Activated T-helper 2 cell treated with anti-CD3 and anti-CD28 coated beads, Interferon-gamma antibody, Interleukin-2, Interleukin-4, amounts not matched to agents 10 μg/mL and 5 μg/mL and 100 μg/mL, durations not matched to agents 14 hours and 24 hours and 36 hours (primary cell): ENCODE measurements at places on chromosomes 13 and 19.

DNA sequence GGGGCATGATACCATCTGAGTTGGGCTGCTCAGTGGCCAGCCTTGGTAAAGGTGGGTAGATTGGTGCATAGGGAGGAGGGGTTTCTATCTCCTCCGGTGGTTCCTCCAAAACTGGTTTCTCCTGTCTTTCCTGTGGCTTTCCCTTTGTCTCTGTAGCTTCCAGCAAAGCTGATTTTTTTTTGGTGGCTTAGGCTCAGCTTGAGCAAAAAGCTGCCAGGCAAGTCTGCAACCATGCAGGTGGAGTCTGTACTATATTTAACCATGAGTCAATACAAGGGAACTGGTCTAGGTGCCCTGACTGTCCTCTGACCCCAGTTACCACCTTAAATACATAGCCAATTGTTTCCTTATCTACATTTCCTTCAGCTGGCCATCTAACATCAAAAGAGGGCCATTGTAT lies 64.0 kb upstream of the ZNF681 start:
- no peaks in the 10 kb centered on the region for H3K36me3 ChIP-seq
- H3K4me1 ChIP-seq, result no peaks in the 10 kb centered on the region
- DNase-seq, result no peak
- H3K4me3 ChIP-seq, result no peak overlapping the region
- no peak overlapping the region for H3K27ac ChIP-seq

DNA sequence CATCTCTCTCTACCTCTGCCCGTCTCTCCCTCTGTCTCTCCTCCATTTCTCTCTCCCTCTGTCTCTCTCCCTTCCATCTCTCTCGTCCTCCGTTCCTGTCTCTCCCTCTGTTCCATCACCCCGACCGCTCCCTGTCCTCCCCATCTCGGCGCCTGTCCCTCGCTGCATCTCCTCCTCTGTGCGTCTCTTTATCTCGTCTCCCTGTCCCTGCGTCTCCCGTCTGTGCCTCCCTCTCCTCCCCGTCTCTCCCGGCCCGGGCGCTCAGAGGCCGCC lies 4.6 kb downstream of the GRIN2D start:
- peaks cover 38% of the 10 kb centered on the region for H3K27me3 ChIP-seq
- H3K4me1 ChIP-seq, result peaks cover 26% of the 10 kb centered on the region
- H3K36me3 ChIP-seq, result no peaks in the 10 kb centered on the region

- no peak for DNase-seq
- H3K27ac ChIP-seq, result no peak overlapping the region
- H3K27me3 ChIP-seq, result no peaks in the 10 kb centered on the region
- no peaks in the 10 kb centered on the region for H3K36me3 ChIP-seq
- H3K4me1 ChIP-seq, result no peaks in the 10 kb centered on the region
- H3K4me3 ChIP-seq, result no peak overlapping the region
Observed at GRCh38 chr13:47478985-47479384, 522.1 kb downstream of the SUCLA2 start.

DNA sequence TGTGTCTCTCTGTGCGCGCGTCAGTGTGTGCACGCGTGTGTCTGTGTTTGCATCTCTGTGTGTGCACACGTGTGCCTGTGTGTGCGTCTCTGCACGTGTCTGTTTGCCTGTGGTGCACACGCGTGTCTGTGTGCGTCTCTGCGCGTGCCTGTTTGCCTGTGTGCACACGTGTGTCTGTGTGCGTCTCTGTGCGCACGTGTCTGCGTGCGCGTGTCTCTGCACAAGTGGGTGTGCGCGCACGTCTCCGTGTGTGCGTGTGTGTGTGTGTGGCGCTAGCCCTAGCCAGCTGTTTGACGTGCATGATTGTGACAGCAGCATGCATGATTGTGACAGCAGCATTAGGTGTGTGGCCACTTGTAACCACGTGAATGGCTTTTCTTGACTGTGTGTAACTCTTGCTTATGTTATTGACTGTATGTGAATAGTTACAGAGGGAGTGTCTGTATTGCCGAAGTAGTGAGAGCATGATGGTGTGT lies 31.1 kb downstream of the ZNF146 start:
- H3K4me1 ChIP-seq, result no peaks in the 10 kb centered on the region
- peaks cover 11% of the 10 kb centered on the region for H3K36me3 ChIP-seq
- no peaks in the 10 kb centered on the region for H3K27me3 ChIP-seq
- no peak for DNase-seq
- no peak overlapping the region for H3K27ac ChIP-seq

- peaks cover 27% of the 10 kb centered on the region for H3K4me1 ChIP-seq
- peaks cover 23% of the 10 kb centered on the region for H3K36me3 ChIP-seq
- H3K4me3 ChIP-seq, result no peak overlapping the region
- H3K27ac ChIP-seq, result peak overlapping the region; percentile 33
Observed at GRCh38 chr19:2771786-2772674, 11.0 kb downstream of the SGTA start.

GRCh38 chr13:59342400-59342799 lies 821.3 kb downstream of the DIAPH3 start:
- no peaks in the 10 kb centered on the region for H3K27me3 ChIP-seq
- DNase-seq, result no peak
- H3K36me3 ChIP-seq, result no peaks in the 10 kb centered on the region
- H3K27ac ChIP-seq, result no peak overlapping the region
- H3K4me3 ChIP-seq, result no peak overlapping the region
- no peaks in the 10 kb centered on the region for H3K4me1 ChIP-seq
